Endothelial cell of umbilical vein (primary cell): ENCODE measurements at places on chromosomes 1 and 21. TPM values are rescaled to one million over a fixed set of nuclear protein-coding genes. Genes with fewer than 3 reads are reported as not detected.

DNA sequence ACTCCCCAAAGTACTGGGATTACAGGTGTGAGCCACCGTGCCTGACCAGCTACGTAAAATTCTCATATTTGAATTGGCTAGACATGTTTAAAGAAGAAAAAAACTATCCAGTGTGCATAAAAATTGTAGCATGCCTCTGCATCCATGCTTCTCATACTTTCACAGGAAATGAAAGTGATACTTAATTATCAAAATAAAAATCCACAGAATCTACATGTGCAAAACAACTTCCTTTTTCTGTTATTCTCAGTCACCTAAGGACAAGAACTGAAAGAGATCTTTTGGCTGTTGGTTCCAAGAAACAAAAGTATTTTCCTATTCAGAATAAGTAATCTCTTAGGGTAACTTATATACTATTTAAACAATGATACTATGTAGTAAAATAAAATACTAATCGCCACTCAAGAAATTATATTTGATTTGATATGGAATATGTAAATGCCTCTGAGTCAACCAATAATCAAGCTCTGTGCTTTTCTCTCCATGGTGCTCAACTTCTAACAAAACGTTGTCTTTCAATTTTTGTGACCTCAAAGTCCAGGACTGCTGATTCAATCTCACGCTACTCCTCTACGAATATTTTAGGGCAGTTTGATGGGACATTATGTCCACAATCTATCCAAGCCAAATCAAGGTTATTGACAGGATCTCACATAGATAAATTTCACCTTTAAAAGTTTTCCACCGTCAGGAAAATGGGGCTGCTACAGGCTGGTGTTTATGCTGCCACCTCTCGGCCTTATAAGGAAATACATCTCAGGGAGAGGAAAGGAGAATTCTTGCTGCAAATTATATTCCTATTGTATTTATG lies 102.7 kb downstream of the ZNF281 start:
- DNase-seq, result peak; percentile 50

DNA sequence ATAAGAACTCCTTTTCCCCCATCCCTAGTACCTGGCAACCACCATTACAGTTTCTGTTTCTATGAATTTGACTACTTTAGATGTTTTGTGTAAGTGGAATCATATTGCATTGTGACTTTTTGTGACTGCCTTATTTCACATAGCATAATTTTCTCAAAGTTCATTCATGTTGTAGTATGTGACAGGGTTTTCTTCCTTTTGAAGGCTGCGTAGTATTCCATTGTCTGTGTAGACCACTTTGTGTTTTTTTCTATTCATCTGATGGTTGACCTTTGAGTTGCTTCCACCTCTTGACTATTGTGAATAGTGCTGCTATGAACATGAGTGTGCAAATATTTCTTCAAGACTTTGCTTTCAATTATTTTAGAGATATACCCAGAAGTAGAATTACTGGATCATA lies 225.8 kb upstream of the L1TD1 start:
- DNase-seq, result no peak

DNA sequence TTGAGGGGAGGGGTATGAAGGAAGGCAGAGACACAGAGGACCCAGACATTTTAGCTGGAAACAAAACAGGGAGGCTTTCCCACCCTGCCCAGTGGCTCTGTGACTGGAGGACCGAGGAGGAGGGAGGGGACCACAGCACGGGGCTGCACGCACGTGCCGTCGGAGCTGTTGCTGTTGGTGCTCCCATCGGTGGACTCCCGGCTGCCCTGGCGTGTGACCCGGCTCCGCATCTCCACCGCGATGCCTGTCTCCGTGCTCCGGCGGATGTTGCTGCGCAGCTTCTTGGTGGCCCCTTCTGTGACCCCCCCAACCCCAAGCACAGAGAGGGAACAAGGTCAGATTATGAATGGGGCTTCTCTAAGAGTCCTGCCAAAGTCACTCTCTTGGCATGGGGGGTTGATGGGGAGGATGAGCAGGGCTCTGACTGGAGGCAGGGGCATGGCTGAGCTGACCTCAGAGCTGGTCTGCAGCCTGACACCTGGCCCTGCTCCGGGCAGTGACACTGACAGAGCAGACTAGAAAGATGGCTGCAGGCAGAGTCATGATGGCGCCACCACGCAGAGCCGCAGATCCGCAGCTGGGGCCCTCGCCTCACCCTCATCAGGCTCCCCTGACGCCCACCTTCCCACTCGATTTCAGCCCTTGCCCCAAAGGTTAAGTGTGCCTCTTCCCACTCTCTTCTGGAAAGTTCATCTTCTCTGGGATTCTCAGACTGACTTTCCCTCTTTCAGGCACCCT lies 29.6 kb downstream of the RIMS3 start:
- DNase-seq, result no peak

GRCh38 chr1:111990878-111991718 lies 1.6 kb upstream of the KCND3 start:
- peak; percentile 5 for DNase-seq

DNA sequence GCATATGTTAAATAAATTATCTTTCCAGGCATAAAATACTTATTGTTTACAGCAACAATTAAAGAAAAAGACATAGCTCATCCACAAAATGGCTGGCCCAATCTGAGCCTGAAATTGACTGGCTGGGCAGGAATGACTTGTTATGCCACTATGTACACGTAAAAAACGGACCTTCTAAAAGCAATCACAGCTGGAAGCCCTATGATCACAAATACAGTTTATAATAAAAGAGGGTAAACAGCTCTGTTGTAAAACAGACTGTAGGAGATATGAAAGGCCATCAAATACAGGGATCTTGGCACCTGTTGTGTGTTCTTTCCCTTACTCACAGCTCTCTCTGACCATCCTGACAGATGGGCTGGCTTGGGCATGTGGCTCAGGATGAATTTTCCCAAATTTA lies 70.5 kb upstream of the DMRTA2 start:
- no peak for DNase-seq

- DNase-seq, result no peak
These were observed 1.6 kb downstream of the PADI2 start for GRCh38 chr1:17117451-17118265.

DNA sequence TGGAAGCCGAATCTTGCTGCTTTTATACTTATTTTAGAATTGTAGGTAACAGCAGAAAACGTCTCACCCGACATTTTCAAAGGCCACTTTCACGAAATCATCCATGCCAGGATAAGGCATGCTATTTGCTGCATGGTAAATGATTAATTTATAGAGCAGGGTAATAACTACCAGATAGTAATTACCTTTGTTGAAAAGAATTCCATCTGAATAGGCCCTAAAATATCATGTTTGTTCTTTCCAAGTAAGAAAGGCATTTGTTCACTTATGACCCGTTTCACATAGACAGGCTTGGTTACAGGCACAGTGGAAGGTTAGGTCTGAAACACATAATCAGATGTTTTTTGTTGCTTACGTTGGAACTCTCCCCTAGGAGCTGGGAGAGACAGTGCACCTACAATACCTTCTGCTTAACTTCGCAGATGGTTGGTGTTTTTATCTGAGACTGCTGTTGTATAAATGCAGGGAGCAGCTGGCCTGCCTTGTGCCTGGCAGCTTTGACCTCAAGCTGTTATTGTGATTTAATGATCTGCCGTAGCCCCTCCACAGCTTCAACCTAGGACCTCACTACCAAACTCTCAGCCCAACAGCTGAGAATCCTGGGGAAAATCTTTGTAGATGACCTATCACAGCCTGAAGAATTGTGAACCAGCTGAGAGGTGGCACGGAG lies 1.6 kb downstream of the SLC44A3 start:
- no peak for DNase-seq

DNA sequence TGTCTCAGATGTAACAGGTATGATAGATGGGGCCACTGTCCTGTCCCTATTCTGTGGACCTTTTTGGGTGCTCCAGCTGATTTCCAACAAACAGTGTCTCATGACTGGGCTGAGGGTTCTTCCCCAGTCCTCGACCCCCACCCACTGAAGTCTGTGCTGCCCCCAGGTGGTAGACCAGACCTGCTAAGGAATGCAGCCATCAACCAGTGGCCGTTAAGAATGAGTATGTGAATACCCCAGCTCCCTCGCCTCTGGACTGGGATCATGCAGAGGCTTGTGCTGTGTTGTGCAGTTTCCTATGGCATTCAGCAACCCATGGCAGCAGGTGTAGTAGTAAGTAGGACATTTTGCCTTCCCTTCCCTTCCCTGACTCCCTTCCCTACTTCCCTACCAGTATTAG lies 183.1 kb upstream of the KAZN start:
- no peak for DNase-seq

GRCh38 chr1:245301921-245302320 lies 147.1 kb downstream of the KIF26B start:
- DNase-seq, result no peak

DNA sequence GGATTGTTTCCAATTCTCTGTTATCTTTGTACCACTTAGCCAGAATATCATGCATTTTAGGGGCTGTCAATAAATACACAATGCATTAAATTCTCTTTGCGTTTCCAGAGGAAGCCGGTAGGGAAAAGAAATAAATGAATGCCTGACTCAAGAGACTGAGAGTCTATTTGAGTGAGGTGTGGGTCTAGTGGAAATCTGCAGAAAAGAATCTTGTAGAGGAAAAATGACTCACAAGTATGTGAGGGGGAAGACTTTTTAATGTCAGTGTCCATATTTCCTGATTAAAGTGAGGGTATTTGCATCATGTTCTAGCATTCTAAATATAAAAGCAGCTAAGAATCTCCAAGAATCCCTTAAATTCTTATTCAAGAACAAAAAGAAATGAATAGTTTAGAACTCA lies 271.1 kb downstream of the PTPRC start:
- DNase-seq, result peak; percentile 66

DNA sequence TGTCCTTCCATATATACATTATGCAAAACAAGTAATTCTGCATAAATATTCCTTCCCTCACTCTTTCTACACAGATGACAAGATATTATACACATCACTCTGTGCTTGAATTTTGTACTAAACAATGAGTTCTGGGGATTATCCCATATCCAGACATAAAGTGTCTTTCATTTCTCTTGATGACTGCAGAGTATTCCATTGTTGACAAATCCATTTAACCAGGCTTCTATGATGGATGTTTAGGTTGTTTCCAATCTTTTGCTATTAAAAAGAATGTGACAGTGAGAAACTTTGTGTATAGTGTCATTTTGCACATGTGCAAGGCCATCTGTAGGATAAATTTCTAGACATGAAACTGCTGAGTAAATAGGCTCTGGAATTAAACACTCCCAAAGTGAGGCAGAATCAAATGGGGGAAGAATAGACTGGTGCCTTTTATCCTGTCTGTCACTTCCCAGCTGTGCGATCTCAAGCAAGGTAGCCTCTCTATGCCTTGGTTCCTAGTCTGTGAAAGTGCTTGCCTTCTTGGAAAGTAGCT lies 29.9 kb upstream of the ATP2B4 start:
- no peak for DNase-seq

GRCh38 chr1:88371436-88372023 lies 312.5 kb upstream of the PKN2 start:
- DNase-seq, result no peak

The CLEC20A gene
- not detected in 2 replicates for total RNA-seq

The SPATA45 gene
- not detected in 2 replicates for total RNA-seq
